ENCODE measurements at places on chromosomes 5 and 9.

DNA sequence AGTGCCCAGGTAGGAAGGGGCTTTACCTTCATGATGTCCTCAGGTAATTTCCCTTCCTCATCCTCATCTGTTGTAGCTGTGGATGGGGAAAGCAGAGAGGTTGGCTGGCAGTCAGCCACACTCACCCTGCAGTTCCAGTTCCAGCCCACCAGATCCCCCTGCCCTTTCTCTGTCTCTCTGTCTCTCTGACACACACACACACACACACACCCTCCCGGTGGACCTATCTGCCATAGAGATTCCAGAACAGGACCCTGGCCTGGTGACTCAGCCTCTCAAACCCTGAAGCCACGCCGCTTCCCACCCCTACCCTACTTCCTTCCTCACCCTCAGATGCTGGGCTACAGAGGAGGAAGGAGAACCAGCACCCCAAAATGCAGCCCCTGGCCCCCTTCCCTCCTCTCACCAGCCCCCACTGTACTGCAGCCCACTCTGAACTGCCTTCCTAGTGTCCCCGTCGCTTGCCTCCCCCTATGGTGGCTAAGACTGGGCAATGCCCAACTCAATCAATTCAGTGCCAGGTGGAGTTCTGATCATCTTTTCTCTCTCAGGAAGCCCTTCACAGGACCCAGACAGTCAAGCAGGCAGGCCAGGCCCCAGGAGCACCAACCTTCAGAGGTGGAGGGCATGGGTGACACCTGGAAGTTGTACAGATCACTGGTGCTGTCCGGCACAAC is 4.8 kb downstream of the IRF1 start:
- DNase-seq: no peak

GRCh38 chr5:82365744-82366228 is 87.6 kb upstream of the RPS23 start:
- DNase-seq: no peak

DNA sequence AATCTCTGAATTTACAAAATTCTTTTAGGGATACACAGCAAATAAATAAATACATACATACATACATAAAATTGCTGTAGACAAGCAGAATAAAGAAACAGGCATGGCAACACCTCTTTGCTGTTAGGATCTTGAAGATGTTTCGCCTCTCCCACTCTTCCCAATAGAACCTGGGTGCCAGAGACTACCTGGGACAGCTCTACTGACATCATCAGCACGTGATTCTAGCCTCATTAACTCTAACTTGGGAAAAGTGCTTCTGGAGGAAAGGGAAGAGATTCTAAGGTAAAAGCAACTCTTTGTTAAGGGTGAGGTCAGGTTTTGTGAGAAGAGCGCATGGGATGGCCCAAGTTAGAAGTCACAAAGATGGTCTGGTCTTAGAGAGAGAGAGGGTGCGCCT is 339.1 kb downstream of the RFX3 start:
- DNase-seq: no peak

GRCh38 chr5:153660919-153661318 is 170.4 kb downstream of the GRIA1 start:
- DNase-seq: no peak

- DNase-seq: no peak
Measured at GRCh38 chr9:9847750-9848149, 765.1 kb downstream of the PTPRD start.

DNA sequence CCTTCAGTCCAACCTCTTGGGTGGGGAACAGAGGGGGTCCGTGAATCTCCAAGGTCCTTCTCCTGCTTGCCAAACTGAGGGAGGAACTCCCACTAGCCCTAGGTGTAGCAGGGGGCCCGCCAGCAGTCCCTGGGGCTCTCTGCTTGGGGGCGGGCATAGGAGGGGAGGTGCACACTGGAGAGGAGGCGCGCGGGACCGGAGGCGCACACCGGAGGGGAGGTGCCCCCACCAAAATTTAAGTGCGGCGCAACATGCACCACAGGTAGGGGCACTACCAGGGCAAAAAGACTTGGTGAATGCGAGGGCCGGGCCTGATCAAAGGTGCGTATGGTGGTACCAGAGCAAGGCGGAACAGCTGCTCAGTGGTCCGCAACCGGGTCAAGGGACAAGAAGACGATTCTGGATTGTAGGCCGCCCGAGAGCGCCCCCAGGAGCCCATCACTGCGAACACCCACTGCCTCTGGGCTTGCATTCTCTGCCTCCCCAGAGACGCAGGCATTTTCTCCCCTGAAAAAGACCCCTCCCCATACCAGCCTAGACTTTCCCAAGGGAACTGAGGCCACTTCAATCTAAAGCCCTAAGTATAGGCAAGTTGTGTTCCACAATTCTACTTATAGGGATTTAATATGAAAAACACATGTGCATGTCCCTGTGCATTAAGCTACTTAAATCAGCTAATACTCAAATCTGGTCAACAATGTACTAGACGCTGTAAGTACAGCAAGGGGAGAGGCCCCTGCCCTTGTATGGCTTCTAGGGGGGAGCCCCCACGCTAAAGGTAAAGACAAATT is 50.6 kb downstream of the TGFBI start:
- DNase-seq: no peak

GRCh38 chr9:127449332-127449966 is 1.8 kb downstream of the RPL12 start:
- no peak for DNase-seq

DNA sequence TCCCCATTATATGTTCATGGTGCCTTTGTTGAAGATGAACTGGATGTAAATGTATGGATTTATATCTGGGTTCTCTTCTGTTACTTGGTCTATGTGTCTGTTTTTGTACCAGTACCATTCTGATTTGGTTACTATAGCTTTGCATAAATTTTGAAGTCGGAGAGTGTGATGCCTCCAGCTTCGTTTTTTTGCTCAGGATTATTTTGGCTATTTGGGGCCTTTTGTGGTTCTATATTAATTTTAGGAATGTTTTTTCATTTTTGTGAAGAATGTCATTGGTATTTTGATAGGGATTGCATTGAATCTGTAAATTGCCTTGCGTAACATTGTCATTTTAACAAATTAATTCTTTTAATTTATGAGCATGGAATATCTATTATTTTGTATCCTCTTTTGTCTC is 36.6 kb upstream of the ZNF366 start:
- no peak for DNase-seq

- no peak for DNase-seq
Measured at GRCh38 chr9:75847085-75847484, 43.4 kb upstream of the PCSK5 start.

GRCh38 chr9:120974181-120974580 is 47.6 kb upstream of the TRAF1 start:
- DNase-seq: no peak

- DNase-seq: no peak
Measured at GRCh38 chr5:172005708-172006320, 624 bp downstream of the FBXW11 start.

DNA sequence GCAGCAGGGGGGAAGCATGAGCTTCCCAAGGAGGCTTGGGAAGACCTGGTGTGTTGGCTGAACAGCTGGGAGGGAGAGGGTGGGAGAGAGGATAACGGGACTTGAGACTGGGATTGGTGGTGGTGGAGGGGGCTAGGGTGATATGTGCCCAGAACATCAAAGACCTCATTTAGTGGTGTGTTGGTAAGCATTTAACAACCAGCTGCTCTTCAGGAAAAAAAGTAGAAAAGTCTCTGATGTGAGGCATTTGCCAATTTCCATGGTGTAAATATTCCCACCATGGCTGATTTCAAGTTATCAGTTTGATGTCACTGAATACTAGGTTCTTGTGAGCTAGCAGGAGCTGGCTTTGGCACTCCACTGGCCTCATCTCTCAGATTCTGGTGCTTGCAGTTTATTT is 170.8 kb downstream of the MACROH2A1 start:
- no peak for DNase-seq

- DNase-seq: no peak
Measured at GRCh38 chr5:95114305-95114704, 170.6 kb downstream of the MCTP1 start.

GRCh38 chr5:143582869-143583268 is 179.4 kb upstream of the NR3C1 start:
- no peak for DNase-seq

GRCh38 chr9:76646249-76646648 is 118.0 kb upstream of the PCA3 start:
- DNase-seq: no peak

DNA sequence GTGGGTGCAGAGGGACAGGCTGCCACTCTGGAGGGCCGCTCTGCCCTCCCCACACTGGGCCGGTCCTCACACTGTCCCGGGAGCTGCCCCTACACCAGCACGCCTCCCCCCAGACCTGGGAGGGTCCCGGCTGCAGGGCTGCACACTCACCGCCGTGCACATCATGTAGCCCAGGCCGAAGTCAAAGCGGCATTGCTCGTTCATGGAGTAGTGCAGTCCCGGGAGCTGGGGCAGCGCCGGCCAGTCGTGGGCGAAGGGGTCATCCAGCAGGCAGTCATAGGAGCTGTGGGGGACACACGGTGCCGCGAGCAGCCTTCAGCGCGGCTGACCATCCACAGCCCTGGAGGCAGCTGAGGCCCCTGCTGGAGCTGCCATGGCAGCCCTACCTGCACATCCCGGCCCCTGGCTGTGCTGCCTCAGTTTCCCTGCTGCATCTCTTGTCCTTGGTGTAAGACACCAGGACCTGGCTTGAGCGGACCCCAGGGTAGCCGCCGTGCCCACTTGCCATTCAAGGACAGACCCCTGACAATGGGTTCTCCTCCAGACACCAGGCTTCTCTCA is 93.2 kb downstream of the ZNF354C start:
- no peak for DNase-seq

- no peak for DNase-seq
Measured at GRCh38 chr9:9337129-9337528, 1275.7 kb downstream of the PTPRD start.

Measured in stimulated activated CD4-positive, alpha-beta T cell treated with anti-CD3 and anti-CD28 coated beads, Interleukin-1b, Interleukin-23, amount 100 ng/mL, for 24 hours (primary cell).